ENCODE measurements at places on chromosomes 13 and 19. TPM values are rescaled to one million over a fixed set of nuclear protein-coding genes. Genes with fewer than 3 reads are reported as not detected.

Gene C13orf46
- 0.05 TPM for total RNA-seq

Gene NBEA
- total RNA-seq, result 4.1 TPM

Gene ONECUT3
- under 0.01 TPM for total RNA-seq

Gene LENG9
- total RNA-seq, result 2.1 TPM

Gene KLK12
- 0.61 TPM for total RNA-seq

Gene KIR2DL4
- not detected for total RNA-seq

All from thymus (tissue), 14 donors.